ENCODE measurements at places on chromosomes 1 and 21.

GRCh38 chr1:97144527-97144926 is 422.9 kb downstream of the PTBP2 start:
- no peak for DNase-seq

DNA sequence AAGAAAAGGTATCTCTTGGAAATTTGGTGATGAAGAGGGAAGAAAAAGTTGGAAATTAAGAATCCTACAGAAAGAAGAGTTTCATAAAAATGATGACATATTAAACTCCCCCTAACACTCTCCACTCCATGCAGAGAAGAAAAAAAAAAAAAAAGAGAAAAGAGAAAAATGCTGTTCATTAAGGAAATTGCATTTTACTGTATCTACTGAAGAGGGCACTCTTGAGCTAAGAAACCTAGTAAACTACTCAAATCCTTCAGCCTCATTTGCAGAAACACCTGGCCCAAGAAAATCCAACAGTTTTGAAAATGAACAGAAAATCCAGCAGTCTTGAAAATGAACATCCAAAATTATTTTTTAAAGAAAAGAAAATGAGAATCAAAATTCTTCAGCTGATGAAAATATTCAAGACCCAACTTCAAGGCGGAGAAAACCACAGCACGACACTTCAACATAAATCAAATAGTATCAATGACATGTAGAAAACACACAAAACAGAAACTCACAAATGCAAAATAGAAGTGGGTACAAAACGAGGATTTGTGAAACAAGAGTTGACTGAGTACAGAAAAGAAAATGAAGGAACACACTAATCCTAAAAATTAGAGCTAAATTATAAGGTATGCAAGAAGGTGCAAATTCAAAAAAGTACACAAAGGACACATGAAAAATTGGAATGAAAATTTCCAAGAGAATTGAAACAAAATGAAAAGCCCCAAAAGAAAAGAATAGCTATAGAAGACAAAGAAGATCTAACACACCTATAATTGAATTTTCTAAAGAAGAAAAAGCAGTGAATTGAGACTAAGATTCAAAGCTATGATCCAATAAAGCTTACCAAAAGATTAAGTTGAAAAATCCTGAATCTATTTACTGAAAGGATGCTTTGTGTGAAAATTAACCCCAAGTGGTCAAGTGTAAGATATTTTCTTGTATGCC is 73.2 kb upstream of the DNAJC6 start:
- DNase-seq, result no peak

DNA sequence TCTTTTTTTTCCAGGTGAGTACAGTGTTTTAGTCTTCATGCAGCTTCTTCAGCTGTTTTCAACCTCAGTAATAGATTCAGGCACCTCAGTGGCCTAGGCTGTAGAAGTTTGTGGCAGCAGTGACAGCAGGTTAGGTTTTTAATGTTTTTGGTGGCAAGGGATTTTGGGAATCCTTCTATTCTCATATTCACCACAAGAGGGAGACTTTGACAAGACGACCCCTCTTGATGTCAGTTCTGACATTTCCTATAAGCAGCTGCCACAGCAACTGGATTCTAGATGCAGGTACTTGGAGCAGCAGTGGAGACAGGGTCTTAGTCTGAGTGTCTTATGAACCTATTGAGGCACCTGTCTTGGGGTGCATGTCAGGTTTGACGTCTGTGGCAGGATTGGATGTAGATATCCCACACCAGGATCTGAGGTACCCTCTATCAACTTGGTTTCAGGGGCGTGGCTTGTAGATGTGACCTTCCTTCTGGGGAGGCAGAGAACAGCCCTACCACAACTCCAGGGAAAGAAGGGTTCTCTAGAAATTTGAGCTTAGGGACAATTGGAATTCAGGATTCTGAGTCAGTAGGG is 1104.2 kb upstream of the TMPRSS15 start:
- DNase-seq, result no peak

DNA sequence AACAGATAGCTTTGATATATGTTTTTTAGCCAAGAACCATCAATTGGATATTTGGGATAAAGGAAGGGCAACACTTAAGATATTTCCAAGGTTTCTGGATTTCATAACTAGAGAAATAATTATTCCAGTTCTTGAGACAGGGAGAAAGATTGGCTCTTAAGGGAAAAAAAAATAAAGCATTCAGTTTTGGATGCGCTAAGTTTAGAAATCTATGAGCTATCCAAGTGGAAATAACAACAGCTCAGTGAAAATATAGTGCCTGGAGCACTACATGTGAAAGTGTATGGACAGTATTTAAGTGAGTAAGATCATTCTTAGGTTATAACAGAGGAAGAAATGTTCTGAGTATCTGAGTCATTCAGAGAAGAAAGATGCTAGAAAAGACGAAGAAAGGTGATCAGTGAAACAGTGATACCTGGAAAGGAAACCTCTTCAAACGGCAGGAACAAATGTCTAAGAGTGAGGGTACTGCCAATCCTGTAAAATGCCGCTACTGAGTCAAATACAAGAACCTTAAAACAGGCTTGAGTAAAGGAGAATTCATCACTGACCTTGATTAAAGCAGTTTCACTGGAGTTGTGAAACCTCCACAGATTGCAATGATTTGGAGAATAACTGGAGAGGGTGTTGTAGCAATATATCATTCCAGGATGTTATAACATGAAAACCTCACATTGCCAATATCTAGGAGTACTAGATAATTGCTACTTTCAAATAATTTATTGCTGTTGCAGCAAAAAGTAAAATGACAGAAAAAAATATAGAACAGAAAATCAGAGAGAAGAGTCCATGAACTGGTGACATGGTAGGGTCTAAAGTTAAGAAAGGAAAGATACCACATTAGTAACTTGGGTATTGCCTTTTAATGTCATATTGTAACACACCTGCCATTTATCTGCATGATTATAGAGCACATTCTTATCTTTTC is 482.1 kb upstream of the RGS18 start:
- no peak for DNase-seq

- no peak for DNase-seq
Observed at GRCh38 chr1:93993731-93994130, 84.5 kb upstream of the GCLM start.

DNA sequence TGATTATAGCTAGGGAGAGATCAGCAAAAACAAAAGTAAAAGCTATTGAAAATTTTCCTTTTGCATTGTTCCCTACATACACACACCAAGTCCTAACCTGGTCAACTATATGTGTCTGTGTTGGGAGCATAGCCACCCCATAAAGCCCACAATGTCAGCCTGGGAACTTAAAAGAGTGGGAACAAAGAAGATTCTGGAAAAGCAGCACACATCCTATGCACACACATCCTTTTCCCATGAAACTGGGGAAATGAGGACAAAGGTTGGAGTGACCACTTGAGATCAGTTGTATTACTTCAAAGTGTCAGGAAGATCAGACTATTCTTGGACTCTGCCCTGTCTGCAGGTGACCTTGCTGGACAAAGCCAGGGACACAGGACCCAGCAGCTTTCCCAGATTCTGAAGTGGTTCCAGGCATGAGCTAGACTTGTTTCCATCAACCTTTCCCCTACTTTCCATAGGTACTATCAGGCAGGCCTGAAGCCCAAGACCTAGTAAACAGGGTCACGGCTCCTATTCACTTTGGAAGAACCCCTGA is 15.9 kb downstream of the TXNIP start:
- no peak for DNase-seq

DNA sequence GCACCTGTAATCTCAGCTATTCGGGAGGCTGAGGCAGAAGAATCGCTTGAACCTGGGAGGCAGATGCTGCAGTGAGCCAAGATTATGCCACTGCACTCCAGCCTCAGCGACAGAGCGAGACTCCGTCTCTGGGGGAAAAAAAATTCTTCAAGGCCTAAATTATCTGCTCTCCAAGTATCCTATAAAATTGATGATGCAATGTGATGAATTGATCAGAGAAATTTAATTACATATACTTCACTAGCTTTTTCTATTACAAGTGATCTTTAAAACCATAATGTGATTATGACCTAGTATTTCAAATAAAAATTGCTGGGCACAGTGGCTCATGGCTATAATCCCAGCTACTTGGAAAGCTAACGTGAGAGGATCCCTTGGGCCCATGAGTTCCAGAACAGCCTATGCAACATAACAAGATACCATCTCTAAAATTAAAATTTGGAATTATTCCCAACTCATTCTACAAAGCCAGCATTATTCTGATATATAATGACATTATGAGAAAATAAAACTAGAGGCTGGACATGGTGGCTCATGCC is 43.7 kb downstream of the ARID4B start:
- DNase-seq, result no peak

- DNase-seq, result peak; percentile 11
Observed at GRCh38 chr1:149848340-149849110, 50.8 kb upstream of the BOLA1 start.

DNA sequence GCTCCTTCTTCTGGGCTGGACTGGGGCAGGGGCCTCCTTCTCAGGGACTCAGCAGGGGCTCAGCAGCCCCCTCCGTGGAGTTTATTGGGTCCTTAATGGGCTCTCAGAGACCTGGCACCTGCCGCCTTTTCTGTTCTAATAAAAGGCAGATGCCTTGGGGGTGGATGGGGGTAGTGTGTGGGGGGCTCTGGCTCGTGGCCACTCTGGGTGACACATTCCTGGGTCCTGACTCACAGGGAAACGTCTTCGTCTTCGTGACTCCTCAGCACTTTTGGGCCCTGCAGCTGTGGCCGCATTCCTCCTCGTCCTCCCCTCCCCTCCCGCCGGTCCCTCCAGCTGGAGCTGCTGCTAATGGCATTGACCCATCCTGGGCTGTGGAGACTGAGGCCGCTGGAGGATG is 107.8 kb upstream of the WNT4 start:
- DNase-seq, result no peak

DNA sequence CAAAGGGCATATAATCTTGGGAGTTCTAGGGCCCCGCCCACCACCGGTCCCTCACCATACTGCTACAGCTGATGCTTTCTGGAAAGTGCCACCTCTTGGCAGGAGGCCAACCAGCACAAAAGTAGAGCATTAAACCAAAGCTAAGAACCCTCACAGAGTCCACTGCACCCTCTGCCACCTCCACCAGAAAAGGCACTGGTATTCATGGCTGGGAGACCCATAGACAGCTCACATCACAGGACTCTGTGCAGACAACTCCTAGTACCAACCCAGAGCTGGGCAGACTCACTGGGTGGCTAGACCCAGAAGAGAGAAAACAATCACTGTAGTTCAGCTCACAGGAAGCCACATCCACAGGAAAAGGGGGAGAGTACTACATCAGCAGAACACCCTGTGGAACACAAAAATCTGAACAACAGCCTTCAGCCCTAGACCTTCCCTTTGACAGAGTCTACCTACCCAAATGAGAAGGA is 10.8 kb downstream of the THEM4 start:
- DNase-seq, result no peak

DNA sequence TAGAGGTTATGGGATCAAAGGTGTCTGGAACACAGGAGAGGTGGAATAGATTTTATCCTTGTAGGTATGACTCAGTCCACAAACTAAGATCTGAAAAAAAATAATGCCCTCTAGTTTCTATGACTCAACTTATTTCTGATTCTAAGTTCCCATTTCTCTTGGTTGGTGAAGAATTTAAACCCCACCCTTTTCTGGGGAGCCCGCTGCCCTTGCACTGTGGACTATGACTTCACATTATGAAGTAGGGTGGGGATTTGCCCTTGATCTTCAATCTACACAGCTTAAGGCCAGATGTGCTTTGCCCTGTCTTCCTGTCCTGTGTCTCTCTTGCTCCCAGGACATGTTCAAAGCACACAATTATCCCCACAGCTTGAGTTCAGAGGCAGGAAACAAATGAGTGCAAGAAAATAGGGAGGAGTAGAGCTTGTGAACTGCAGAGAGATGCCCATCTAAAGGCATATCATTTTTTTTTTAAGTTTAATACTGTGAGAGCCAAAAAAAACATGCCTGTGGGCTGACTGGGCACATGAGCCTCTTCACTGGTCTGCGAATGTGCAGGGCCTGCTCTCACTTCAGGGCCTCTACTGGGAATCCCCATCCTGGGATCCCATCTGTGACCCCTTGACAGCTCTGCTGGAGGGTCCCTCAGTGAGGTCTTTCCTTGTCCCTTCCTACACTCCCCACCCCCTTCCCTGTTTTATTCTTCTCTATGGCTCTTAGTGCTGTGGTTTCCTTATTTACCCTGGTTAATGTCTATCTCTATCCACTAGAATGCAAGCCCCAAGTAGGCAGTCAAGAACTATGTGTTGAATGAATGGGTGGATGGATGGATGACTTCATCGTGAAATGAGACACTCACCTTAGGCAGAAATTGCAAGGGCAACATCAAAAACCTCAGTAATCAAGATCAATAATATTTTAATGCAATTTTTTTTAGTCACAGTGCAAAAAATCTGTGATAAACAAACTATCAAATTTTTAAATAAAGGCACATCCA is 61.5 kb downstream of the CD58 start:
- no peak for DNase-seq

DNA sequence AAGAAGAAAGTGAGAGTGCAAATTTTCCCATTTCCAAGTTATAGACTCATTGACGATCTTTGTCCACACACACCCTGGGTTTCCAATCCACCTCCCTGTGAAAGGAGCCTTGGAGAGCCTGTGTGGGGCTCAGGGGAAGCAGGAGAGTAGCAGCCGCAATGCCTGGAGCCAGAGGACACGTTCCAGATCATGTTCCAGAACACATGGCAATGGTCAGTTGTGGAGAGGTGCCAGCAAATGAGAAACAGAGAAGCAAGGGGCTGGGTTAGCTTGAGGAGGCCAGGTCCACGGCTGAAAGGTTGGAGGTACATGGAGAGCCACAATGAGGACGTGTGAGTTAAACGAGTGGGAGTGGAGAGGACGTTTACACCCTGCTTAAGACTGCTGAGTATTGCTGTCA is 33.0 kb upstream of the SIPA1L2 start:
- no peak for DNase-seq

DNA sequence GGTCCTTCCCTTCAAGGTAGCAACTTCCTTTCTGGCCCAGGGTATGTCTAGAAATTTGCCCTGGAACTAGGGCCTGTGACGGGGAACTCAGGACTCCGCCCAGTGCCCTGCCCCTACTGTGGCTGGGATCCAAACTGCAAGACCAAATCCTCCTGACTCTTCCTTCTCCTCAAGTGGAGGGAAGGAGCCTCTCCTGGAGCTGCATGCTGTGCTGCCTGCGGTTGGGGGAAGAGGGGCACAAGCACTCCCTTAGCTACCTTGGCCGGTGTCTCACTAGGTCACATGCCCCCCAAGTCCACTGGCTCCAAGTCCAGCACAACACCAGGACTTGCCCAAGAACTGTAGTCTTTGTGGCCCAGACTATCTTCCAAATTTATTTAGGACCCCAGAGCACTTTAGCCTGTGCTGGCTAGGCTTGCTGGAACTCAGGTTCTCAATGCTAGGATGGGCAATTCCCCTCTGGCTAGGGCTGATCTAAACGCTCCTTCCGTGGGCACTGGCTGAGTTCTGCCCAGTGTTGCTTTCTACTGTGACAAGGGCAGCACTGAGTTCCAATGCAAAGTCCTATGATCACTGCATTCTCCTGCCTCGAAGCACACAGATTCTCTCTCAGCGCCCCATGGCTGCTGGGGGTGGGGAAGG is 12.2 kb downstream of the ADSS2 start:
- DNase-seq, result no peak

GRCh38 chr1:195113471-195113870 is 1494.8 kb downstream of the KCNT2 start:
- DNase-seq, result no peak

DNA sequence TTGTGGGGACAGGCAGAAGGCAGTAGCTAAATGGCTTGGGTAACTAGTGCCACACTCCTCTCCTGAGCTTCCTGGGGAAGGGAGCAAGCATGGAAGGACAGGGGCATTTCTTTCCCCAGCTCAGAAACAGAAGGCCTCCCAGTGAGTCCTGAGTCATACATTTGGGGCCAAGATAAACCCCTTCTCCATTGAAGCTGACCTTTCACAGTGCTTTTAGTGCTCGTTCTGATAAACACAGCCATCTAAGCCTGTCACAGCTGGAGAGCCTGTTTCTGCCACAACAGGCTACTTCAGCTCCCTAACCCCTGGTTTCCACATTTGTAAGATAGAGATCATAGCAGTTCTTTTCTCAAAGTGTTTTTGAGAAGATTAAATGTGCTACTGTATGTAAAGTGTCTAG is 374.0 kb downstream of the LMX1A start:
- no peak for DNase-seq

Measured in B cell (primary cell).